ENCODE measurements at places on chromosomes 7 and 10.
A peak's percentile ranks its signal among the peaks of the same experiment; 100 is the strongest.

DNA sequence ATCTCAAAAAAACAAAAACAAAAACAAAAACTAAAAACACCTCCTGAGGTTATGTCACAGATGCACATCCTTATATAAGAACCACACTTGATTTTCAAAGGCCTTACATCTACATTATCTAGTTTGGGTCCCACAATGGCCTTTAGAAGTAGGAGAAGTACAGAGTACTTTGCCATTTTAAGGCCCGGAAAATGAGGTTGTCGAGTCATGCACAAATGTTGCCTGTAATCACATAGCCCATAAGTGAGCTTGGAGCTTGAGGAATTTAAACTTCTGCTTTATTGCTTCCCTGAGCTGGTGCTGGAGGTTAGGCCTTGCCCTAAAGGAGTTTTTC lies 9.7 kb upstream of the MKRN1 start:
- no peak for DNase-seq

GRCh38 chr10:83612050-83612449 lies 527.3 kb upstream of the GHITM start:
- DNase-seq, result no peak

DNA sequence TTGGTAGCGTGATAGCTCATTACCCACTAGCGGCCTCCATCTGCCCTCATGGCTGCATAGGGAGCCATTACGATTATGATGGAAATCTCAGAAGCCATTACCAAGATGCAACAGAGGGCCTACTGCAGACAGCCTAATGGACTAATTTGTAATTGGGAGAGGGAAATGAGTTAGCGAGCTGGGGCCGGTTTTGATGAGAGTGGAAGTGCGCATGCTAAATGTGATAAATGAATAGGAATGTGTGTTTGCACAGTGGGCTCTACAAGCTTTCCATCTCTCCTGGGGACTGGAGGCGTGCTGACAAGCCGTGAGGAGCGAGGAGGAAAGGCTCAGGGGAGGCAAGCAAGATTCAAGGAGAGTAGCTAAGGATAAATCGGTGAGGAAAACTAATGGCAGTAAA lies 644.5 kb upstream of the GALNT17 start:
- DNase-seq, result no peak

- DNase-seq, result no peak
Measured at GRCh38 chr10:69234447-69234846, 14.3 kb downstream of the HKDC1 start.

DNA sequence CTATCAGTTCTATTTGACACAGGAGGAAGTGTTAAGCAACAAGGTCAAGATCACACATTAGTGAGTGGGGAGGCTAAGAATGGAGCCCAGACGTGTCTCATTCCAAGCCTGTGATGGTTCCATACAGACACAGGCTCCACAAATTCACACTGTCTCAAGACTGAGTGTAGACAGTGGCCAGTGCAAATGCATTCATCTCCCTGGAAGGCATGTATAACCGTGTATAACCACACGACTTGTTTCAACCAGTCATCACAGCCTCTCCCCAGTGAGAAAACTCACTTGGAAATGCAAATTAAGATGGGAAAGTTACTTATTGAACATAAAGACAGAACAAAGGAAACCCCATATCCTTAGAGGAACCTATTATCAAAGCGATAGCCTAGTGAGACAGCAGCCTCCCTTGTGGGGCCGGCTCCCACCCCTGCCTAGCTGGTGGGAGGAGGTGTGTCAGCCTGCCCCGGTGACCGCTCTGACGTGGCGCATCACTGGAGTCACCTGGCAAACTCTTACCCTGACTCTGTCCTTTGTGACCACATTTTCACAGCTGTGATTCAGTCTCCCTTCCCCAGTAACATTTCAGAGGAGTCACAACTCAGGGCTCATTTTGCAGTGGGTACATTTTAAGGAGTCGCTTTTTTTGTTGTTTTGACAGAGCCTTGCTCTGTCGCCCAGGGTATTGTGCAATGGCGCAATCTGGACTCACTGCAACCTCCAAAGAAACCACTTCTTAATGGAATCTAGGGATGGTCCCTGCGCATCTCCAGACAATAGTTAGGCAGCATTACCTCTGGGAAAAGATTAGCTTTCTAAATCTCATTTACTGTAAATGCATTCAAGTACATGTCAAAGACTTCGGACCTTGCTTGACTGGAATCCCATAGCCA lies 126.6 kb upstream of the PARD3 start:
- no peak for DNase-seq

DNA sequence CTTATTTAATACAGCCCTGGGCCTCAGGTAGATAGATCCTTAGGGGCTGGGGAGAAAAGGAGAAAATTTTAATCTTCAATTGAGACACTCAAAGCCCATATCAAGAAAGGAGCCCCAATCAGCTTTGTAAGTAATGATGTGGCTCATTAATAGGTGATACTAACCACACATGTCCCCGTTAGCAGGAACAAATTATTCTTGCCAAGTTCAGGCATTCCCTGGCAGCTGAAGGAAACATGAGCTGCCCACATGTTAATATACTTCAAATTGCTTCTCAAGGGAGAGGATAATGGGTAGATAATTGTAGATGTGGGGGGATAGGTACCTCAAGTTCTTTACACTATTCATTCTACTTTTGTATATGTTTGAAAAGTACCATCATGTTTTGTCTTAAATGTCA lies 14.5 kb downstream of the IFIT5 start:
- DNase-seq, result no peak

DNA sequence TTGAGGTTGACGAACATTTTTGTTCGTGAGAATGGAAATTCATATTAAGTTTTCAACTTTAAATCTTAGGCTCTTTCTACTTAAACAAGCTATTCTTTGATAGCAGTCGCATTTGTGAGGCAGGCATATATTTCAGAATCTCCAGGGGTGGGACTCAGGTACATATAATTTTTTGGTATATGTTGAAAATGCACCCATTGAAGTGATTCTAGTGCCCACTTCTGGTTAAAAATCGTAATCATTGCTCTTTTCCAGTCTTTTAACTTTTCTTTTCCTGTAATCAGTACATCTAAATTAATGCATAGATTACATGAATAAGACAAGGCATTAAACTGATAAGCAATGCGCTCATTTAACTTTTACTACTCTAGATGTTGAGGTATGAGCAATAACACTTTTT lies 67.8 kb downstream of the ZNRF2 start:
- DNase-seq, result no peak

DNA sequence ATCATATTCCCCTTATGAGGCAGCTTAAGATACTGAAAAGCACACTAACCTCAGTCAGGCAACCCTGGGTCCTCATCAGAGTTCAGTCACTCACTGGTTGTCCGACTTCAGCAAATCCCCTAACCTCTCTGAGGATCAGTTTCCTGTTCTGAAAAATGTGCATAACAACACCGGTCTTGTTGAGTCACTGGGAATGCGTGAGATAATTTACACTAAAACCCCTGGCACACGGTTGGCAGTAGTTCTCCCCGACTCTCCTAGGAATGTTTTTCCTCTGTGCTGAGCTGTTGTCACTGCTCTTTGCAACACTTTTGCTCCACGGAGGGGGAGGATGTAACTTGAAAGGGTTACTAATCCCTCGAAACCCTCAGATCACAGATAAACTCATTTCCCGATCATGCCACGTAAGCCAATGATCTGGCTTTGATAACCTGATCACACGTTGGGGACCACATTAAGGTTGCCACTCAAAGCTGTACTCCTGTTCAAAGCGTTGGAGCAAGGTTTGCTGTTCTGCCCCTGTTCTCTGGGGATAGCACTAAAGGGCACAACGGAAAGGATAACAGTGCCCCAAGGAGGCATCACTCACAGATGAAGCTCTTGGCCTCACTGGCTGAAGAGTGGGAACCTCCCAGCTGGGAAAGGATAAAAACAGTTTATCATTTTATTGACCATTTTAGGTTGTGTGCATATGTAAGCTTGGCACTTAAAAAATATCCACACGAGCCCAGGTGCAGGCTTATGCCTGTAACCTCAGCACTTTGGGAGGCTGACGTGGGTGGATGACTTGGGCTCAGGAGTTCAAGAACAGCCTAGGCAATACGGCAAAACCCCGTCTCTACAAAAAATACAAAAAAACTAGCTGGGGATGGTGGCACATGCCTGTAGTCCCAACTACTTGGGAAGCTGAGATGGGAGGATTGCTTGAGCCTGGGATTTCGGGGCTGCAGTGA lies 5.0 kb upstream of the RBM17 start:
- DNase-seq, result no peak

DNA sequence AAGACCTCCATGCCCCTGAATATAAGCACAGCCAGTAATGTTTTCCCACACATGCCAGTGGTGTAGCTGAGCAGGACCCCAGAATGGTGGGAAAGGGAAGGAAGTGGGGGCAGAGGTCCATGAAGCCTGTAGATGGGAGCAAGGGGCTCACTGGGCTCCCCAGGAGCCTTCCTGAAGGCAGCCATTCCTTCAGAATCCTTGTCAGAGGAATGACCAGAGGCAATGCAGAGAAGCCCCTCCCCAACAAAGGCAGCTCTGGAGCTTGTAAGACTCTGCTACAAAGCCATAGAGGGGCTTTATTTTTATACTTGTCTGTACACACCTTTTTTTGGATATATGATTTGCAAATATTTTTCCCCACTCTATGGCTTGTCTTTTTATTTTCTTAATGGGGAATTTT lies 165.0 kb upstream of the TCF7L2 start:
- no peak for DNase-seq

DNA sequence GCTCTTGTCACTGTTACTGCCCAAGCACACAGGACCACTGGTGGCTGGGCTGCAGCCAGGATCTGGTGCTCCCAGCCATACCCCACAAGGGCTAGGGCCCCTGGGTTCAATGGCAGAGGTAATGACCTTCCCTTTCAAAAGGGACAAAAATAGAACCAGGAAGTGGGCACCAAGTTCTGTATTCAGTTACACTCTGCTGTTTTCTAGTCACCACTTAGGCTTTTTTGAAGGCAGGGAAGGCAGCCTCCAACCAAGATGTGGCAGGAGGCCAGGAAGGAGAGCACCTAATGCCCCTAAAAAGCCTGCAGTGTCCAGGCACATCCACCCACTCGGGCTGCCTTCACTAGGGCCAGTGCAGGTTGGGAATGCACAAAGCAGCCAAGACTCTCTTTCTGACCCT lies 47.8 kb downstream of the NOD1 start:
- DNase-seq, result no peak

- DNase-seq, result peak; percentile 91
Measured at GRCh38 chr10:97334370-97335175, at the start of gene FRAT2. Gene FRAT2, minus strand, starts transcription at chr10:97334729. Its CDS starts 157 bp downstream, at chr10:97334572.

DNA sequence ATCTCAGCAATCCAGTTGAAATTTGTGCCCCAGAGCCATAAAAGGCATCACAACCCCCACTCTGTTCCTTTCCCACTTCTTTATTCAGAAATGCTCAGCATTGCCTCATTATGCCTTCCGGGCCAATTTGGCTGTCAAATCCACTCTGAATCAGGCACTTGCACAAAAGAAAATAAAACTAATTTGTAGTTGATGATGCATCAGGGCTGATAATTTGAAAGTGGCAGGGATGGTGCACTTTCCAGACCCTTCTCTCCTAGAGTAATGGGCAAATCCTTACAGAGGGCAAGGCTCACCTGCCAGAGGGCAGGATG lies 147.9 kb upstream of the PDE1C start:
- DNase-seq, result no peak

DNA sequence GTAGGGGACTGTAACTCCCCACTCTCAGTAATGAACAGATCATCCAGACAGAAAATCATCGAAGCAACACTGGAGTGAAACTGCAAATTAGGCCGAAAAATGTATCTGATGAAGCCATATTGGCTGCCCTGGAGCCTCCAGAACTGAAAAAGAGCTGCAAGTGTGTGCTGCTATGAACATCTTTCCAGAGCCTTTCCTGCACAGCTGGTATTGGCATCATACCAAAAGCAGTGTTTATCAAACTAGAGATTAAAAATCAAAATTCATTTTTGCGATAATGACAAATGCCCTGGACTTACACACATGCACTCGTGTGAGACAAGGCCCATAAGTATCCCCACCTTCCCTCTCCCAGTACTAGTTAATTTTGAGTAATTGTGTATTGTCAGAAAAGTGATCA lies 6.8 kb upstream of the CLDN12 start:
- no peak for DNase-seq

GRCh38 chr7:157136372-157136771 lies 2.4 kb upstream of the UBE3C start:
- no peak for DNase-seq

- DNase-seq, result no peak
Measured at GRCh38 chr10:22894714-22895113, 33.1 kb upstream of the ARMC3 start.

GRCh38 chr7:141891336-141891735 lies 24.9 kb upstream of the OR9A4 start:
- no peak for DNase-seq

- no peak for DNase-seq
Measured at GRCh38 chr7:74429153-74429747, 24.5 kb upstream of the GTF2IRD1 start.

DNA sequence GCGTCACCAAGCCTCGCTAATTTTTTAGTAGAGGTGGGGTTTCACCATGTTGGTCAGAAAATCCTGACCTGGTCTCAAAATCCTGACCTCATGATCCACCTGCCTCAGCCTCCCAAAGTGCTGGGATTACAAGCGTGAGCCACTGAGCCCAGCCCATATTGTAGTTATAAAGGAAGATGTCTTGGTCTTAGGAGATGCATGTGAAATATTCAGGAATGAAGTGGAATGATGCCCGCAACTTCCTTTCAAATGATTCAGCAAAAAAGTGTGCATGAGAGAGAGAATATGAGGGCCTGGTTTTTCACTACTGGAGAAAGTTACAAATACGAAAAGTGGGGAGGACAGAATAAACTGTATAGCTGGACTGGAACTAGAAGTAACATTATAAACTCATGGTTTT lies 15.9 kb downstream of the TMEM209 start:
- no peak for DNase-seq

- no peak for DNase-seq
Measured at GRCh38 chr7:77897004-77897547, 98.5 kb downstream of the PHTF2 start.

GRCh38 chr10:80583685-80584084 lies 46.0 kb downstream of the SH2D4B start:
- no peak for DNase-seq

GRCh38 chr10:33067481-33067880 lies 109.5 kb upstream of the ITGB1 start:
- DNase-seq, result no peak

DNA sequence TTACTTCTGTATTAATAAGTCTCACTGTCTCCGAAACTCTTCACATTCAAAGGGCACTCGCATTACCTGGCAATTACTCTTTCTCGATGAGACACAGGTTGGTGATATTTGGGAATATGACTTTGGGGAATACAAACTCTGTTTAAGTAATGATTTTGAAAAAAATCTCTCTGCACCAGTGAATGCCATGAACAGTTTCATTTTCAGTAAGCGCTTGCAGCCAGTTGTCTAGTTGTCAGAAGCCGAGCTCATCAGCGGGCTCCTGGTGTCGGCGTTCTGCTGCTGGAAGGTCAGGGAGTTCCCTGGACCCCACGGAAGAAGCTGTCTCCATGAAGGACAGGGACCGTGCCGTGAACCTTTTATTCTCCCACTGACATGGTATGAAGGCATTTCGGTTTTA lies 57.7 kb downstream of the PTPRE start:
- no peak for DNase-seq

DNA sequence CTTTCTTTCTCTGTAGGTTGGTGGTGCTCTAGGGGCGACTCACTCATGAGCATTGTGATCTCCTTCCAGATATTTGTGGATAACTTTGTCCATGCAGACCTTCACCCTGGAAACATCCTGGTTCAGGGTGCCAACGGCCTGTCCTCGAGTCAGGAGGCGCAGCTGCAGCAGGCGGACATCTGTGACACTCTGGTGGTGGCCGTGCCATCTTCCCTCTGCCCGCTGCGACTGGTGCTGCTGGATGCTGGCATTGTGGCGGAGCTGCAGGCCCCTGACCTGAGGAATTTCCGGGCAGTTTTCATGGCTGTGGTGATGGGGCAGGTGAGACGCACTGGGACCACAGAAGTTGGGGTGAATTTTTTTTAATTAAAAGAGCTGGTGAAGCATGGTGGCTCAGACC lies 9.6 kb upstream of the NDUFB2 start:
- DNase-seq, result no peak

Data from 8988T (cell line).